ENCODE measurements at places on chromosomes 1 and 21.

- DNase-seq, result no peak
These were observed 12.6 kb downstream of the FHAD1 start for GRCh38 chr1:15259622-15260007.

DNA sequence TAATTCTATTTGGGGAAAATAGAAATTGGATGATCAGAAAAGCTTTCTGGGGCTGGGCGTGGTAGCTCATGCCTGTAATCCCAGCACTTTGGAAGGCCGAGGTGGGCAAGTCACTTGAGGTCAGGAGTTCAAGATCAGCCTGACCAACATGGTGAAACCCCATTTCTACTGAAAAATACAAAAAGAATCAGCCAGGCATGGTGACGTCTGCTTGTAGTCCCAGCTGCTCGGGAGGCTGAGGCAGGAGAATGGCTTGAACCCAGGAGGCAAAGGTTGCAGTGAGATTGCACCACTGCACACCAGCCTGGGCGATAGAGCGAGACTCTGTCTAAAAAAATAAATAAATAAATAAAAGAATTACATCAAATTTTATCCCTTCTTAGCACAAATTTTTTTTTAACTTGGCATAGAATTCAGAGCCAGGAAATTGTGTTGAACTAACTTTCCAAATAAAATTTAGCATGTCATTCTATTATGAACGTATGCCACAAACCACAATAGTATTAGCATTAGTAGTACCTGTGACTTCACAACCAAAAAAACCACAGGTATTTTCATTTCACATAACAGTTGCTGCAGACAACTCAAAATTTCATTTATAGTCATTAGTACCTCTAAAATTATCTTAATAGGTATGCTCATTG, 4.5 kb upstream of the ANKRD13C start:
- DNase-seq, result no peak

DNA sequence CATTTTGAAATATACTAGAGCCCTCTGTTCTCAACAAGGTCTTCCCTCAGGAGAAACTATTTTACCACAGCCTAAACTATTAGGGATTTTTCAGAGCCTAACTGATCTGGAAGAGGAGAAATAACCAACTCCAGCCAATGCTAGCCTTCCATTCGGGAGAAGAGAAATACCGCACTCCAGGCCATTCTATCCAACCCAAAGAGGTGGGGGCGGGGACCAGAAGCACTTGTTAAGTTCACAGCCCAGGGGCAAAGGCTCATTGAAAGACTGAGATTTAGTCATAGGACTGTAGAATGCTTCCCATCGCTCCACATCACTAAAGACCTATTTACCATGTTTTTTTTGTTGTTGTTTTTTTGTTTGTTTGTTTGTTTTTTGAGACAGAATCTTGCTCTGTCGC, 35.4 kb upstream of the SLFNL1 start:
- DNase-seq, result no peak

DNA sequence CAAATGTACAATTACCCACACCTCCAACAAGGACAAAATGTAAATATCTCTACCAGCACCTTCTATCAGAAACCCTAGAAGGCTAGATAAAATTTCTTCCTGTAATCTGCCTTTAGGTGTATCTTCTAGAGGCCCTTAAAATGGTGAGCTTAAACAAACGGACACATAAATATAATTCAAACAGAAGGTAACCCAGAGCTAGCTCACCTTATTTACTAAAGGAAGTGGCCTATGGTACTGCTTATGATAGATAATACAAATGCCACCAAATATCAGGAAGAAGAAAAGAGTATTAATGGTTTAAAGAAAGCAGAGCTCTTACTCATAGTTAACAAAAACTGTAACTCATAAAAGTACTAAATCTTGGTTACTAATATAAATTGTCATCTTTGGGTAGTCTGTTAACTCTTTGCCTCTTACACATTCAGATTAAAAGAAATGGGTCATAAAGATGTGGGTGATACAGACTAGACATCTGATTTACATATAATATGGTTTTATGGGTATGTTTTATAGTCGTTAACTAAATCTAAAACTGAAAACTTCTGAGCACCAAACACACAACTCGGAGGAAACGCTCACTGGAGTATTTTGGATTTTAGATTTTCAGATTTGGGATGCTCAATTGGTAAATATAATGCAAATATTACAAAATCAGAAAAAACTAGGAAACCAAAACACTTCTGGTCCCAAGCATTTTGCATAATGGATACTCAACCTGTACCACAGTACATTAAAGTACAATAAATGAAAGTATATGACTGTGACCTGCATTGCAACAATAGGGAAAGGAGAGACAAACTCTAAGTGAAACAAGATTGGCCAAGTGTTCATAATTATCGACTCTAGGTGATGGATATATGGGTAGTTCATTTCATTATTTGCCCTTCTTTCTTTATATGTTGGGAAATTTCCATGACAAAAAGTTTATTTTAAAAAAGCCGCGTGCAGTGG, 23.2 kb downstream of the TRIT1 start:
- DNase-seq, result no peak

- DNase-seq, result no peak
These were observed 303.3 kb upstream of the DEPDC1 start for GRCh38 chr1:68800182-68800581.

- no peak for DNase-seq
These were observed 4.8 kb upstream of the IL24 start for GRCh38 chr1:206892351-206892984.
